ENCODE measurements at places on chromosomes 5 and 9.

GRCh38 chr5:37721447-37721871, 118.4 kb downstream of the GDNF start:
- no peak for DNase-seq

GRCh38 chr9:123523845-123524244, 167.8 kb downstream of the CRB2 start:
- no peak for DNase-seq

DNA sequence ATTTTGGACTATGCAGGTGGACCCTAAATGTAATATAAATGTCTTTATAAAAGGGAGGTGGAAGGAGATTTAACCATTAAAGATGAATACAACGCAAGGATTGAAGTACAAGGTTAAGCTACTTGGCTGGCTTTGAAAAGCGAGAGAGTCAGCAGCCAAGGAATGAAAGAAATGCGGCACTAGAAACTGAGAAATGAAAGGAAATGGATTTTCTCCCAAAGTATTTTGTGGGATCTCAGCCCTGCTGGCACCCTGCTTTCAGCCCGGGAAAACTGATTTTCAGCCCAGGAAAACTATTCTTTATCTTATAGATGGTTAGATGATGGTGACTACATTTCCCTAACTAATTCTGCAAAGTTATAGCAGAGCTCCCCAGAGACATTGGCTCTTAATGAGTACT, 1349.6 kb upstream of the C9orf72 start:
- no peak for DNase-seq

GRCh38 chr9:119758241-119758640, 389.0 kb upstream of the BRINP1 start:
- no peak for DNase-seq

Measured in occipital lobe (tissue), 3 donors.